ENCODE measurements at places on chromosomes 6 and 20.

- no peak for DNase-seq
Observed at GRCh38 chr6:134453792-134454510, 136.0 kb upstream of the SGK1 start.

DNA sequence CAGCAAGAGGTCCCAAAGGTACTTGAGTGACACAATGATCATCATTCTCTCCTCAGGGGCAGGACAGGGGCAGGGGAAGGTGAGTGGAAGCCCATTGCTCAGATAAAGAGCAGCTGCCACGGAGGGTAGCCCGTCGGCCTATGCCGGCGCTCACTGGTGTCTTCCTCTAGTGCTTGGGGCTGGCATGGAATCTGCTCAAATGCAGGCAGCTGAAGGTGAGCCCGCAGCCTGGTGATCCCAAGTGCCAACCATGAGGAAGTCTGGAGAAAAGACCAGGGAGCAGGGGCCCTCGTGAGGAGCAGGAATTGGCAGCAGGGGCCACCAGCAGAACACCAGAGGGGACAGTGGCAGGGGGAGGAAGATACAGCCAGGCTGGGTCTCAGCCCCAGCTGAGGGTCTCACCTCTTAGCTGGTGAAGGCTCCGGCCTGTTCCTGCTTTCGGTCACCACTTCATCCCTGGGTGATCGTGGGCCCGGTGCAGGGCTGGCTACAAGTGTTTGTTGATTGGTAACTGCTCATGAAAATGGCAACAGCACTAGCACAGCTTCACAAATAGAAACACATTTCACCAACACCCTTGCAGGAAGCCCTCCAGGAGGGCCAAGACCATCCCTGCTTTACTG, 24.7 kb downstream of the RBCK1 start:
- DNase-seq = no peak

GRCh38 chr20:45181639-45182038, 6.9 kb downstream of the PI3 start:
- DNase-seq = peak; percentile 70

- no peak for DNase-seq
Observed at GRCh38 chr6:133892813-133893691, 4.1 kb downstream of the TCF21 start.

DNA sequence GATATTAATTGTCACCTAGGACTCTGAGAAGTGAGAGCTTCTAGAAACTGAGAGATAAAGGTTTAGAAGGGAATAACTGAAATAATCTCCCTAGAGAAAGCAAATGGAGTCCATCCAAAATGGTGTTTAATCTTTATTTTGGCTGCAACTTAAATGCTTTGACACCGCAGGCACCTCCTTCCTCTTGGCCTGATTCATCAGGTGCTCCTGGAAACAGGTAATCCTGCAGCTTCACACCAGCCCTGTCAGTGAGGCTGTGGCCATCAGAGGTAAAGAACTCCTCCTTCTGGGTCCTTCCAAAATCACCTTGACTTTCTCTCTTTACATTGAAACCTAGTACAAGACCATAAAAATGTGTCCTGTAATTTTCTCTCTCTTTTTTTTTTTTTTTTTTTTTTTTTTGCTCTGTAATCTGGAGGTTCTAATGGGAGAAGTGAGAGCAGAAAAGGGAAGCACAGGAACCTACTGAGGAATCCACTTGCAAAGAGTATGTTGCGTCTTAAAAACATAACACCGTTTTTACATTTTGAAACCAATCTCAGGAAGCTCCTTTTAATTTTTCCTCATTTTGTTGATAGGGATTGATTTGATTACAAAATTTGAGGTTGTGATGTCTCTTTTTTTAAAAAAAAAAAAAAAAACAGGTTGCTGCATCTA, 124.2 kb downstream of the LRRC1 start:
- DNase-seq = no peak

- no peak for DNase-seq
Observed at GRCh38 chr20:46343975-46344357, 35.7 kb upstream of the CDH22 start.

DNA sequence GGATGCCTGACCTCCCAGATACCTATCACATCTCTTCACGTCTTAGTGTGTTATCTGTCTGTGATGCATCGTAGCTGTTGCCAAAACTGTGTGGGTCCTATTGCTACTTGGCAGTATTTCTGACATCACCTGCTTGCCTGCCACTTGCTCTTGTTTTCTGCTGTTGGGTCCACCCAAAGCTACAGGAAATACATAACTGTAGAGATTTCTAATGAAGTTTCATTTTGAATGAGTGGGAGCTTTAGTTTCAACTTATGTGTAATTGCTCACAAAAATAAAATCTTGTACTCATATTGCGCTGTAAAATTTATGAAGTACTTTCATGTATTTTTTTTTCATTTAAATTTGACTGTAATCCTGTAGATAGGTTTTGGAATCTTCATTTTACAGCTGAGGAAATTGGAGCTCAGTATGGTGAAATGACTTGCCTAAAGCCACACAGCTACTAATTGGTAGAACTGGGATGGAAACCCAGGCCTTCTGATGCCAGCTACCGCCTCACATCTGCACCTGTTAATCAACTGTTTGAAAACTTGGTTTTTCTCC, 113.6 kb upstream of the MAN1A1 start:
- DNase-seq = no peak

GRCh38 chr6:140178520-140178919, 804.1 kb upstream of the CITED2 start:
- peak; percentile 79 for DNase-seq

DNA sequence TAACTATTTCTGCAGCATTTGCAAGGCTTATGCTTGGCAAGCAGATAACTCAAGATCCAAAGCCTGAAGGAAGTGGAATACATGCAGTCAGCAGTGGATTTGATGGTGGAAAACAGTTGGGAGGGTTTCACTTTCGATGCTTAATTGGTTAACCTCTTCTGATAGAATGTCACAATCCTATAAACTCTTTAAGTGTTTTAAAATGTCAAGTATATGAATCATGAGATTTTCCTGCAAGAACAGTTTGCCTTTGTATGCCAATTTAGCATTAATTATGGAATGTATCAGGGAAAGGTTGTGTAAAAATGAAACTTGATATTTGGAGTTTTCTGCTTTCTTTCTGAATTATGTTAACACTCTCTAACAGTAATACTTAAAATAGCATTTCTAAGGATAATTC, 36.6 kb downstream of the NKX2-4 start:
- no peak for DNase-seq

DNA sequence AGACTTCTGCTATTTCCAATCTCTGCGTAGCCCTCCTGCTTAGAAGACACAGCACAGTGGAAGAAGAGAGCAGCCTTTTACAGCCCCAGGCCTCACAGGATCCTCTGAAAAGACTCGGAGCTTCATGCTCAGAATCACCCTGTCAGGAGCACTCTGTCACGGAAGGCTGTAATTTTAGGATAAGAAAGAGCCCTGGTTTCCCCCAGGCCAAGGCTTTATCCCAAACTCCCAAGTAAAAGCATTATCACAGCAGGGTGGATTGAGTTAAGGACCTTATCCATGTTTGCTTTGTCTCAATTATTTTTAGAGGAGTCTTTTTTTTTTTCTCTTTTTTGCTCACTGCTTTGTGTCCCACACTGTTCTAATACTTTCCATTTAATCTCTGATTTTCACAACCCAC, 39.2 kb downstream of the ANKS1A start:
- no peak for DNase-seq

DNA sequence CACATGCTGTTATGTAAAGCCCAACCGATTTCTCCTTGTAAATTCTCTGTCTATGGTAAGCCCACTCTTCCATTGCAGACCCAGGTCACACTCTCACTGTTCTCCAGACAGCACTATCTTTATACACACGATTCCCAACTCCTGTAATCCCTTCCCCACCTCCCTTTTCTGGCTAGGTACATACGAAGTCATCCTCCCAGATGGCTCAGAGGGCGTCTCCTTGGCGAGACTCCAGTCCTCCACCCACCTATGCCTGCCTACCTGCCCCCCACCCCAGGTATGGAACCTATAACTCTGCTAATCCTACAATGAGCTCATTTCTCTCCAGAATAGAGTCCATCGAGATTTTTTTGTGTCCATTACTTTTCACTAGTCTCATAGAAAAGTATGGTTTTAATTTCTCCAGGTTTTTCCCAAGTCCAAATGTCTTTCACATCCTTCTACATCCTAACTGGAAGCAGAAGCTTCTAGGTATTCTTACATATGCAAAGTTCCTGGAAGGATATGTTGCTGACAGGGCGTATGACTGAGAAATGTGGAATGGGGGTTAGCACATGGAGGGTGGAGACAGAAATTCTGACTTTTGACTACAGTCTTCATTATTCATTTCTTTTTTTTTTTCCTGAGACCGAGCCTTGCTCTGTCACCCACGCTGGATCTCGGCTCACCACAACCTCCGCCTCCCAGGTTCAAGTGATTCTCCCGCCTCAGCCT, 22.8 kb downstream of the SCML4 start:
- DNase-seq = peak; percentile 12

- peak; percentile 29 for DNase-seq
Observed at GRCh38 chr6:81145506-81145905, 607.0 kb downstream of the TENT5A start.

- no peak for DNase-seq
Observed at GRCh38 chr6:80667006-80667405, 560.5 kb downstream of the BCKDHB start.

DNA sequence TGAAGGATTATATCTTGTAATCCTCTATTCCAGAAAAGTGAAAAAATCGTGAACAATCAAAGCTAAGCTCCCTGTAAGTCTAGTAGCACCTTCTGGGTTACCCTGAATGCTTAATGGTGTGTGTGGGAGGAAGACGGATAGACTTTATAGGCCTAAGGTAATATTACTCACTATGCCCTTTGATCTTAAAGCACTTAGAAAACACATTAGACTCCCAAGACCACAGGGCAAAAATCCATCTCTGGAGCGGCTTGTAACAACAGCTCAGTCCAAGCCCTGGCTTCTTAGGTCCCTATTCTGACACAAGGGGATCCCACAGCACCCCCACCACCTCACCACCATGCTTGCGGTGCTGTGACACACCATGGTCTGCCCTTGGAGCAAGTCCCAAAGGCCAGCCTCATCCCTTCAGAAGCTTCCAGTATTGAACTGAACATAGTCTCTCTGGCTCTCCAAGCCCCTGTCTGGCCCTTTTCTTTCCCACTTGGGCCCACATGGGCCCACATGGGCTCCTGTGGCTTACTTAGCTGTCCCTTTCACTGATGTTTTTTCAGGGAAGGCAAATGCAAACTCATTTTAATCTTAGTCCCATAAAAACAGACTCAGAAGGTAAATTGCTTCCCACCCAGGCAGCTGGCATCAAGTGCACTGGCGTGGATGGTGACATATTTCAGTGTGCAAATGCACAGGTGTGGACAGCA, 28.3 kb downstream of the C6orf132 start:
- no peak for DNase-seq

DNA sequence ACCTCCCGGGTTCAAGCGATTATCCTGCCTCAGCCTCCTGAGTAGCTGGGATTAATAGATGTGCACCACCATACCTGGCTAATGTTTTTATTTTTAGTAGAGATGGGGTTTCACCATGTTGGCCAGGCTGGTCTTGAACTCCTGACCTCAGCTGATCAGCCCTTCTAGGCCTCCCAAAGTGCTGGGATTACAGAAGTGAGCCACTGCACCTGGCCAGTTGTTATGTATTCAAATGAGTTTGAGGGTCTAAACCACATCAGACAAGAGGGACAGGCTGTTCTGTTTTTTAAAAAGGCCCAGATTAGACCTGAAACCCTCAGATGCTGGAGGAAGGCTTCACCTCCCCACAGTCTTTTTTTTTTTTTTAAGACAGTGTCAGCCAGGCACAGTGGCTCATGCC, 4.1 kb upstream of the SPAG4 start:
- DNase-seq = no peak

DNA sequence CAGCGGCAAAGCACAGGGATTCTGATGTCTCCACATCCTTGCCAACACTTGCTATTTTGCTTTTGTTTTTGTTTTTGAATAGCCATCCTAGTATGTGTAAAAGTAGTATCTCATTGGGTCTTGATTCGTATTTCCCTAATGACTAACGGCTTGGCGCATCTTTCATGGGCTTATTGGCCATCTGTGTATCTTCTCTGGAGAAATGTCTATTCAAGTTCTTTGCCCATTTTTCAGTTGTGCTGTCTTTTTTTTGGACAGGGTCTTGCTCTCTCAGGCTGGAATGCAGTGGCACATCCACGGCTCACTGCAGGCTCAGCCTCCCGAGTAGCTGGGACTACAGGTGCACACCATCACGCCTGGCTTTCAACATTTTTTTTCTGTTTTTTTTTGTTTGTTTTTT, 17.4 kb downstream of the TCFL5 start:
- no peak for DNase-seq

- DNase-seq = no peak
Observed at GRCh38 chr6:31878222-31878621, 575 bp downstream of the SLC44A4 start.

DNA sequence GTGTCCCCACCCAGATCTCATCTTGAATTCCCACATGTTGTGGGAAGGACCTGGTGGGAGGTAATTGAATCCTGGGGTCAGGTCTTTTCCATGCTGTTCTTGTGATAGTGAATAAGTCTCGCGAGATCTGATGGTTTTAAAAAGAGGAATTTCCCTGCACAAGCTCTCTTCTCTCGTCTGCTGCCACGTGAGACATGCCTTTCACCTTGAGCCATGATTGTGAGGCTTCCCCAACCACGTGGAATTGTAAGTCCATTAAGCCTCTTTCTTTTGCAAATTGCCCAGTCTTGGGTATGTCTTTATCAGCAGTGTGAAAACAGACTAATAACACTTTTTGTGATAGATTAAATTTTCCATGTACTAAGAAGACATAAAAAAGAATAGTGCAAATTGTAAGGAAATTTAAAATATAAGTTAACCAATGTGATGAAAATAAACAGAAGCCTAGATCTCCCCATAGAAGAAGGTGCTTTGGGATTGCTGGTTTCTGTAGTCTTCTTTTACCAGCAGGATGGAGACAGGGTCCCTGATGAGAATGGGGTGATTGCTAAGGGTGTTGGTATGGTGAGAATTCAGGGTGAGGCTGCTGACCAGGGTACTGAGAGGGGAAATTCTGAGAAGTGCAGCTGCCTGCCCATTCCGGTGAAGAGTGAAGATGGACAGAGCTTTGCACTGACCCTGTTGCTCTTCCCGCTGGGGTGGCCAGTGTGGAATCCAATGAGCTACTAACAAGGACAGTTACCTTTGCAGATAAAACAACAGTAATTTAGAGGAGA, 50.7 kb downstream of the BMP2 start:
- no peak for DNase-seq

DNA sequence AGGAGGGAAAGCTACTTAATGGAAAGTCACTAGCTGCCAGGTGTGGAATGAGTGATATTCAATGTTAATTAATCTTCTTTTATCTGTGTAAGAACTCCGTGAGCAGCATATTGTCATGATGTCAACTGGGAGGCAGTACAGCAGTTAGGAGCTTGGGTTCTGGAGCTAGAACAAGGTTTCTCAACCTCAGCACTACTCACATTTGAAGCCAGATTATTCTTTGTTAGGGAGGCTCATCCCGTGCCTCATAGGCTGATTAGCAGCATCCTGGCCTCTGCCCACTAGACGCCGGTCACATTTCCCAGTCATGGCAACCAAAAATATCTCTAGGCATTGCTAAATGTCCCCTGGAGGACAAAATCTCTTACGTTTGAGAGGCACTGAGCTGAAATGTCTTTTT, 41.2 kb downstream of the BCAS1 start:
- no peak for DNase-seq

- DNase-seq = no peak
Observed at GRCh38 chr20:53576586-53577318, 16.9 kb downstream of the ZNF217 start.

- DNase-seq = peak; percentile 99
Observed at GRCh38 chr6:84764332-84765049, at the start of gene TBX18. Gene TBX18, minus strand, starts transcription at chr6:84764598. Its CDS starts 417 bp downstream, at chr6:84764181.

GRCh38 chr6:112030206-112030960, 23.5 kb upstream of the CCN6 start:
- no peak for DNase-seq

- DNase-seq = peak; percentile 69
Observed at GRCh38 chr6:32885698-32886286, 31.8 kb downstream of the PSMB9 start.
